ENCODE measurements at places on chromosomes 3 and 15. TPM values are rescaled to one million over a fixed set of nuclear protein-coding genes. Genes with fewer than 3 reads are reported as not detected.
A peak's percentile ranks its signal among the peaks of the same experiment; 100 is the strongest.

- DNase-seq, result no peak
Measured at GRCh38 chr15:50377867-50378751, 23.1 kb upstream of the GABPB1 start.

DNA sequence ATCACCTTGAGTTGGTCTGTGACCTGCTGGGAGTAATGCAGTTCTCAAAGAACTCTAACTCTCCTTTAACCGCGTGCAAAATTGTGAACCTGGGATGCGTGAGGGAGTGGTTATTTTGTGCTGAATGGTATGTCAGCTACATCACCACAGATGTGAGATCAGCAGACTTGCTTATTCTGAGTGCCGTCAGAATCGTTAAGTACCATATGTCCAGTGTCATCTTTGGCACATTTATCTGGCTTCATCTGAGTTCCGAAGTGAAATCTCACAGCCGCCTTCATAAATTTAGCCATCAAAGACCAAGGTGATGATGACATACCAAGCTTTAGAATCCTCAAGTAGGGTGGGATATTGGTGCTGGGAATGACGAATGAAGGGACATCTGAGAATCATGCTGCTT is 347.2 kb upstream of the TPRG1 start:
- no peak for DNase-seq

DNA sequence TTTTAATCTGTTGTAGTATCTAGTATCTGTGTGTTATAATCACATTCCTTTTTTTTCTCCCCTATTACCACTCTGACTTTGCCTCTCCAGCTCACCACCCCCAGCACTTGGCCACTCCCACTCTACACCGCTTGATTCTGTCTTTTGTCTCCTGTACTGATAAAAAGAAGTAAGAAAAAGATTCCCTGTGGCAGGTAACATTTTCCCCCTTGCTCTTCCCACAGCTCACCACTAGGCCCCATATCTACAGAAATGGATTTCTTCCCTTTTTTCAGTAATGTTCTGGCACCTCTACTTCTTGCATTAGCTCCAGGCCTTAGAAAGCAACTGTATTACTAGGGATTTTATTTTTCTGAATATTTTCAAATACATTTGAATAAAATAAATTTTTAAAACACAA is 25.6 kb downstream of the KCNH8 start:
- no peak for DNase-seq

DNA sequence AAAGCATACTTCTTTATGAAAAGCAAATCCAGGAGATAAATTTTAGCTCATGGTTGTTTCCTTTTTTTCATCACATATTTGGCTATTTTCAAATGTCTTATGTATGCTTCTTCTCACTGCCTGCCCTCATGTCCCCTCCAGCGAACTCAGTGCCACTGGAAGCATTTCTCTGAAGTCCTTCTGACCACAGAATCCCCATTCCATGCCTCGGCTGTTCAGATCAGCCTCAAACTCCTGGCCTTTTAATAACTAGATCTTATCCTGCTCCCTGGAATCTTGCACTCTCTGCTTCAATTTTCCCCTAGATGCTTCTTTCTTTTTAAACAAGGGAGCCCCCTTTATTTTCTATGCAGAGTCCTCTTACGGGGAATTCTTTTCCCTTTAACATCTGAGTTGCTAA is 10.1 kb downstream of the ETV5 start:
- DNase-seq, result no peak

DNA sequence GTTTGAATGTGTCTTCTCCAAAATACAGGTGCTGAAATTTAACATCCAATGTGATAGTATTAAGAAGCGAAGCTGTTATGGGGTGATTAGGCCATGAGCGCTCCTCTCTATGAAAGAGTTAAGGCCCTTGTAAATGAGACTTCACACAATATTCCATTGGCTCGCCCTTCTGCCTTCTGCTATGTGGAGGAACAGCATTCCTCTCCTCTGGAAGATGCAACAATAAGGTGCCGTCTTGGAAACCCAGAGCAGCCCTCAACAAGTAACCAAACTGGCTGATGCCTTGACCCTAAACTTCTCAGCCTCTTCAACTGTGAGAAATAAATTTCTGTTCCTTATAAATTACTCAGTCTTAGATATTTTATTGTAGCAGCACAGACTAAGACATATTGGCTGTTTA is 874.6 kb downstream of the ROBO1 start:
- DNase-seq, result no peak

DNA sequence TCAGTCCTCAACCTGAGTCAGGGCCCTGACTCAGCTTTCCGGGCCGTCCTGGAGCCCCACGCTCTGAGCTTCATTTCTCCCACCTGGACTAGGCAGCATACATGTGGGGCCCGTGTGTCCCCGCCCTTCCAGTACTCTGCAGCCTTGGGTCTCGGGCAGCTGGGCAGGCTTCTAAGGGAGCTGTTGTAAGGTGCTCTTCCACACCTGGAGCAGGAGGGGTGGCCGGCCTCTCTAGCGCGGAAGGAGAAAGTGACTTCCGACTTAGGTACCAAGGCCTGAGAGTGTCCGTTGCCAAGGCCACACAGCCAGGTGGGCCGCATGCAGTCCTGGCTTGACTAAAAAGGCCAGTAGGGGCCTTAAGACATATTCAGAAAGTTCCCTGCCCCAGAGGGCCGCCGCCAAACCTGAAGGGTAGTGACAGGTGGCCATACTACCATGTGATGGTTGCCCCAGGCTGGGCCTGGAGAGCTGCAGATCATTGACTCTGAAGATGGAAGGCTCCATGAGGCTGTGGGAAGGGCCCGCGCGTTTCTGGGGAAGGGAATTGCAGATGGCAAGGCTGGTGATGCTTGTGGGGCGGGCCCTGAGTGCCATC is 9.4 kb upstream of the SEMA3B start:
- no peak for DNase-seq

- no peak for DNase-seq
Measured at GRCh38 chr3:29601861-29602585, 321.2 kb downstream of the RBMS3 start.

GRCh38 chr15:40468898-40469331 is 1.9 kb upstream of the CHST14 start:
- DNase-seq, result no peak

DNA sequence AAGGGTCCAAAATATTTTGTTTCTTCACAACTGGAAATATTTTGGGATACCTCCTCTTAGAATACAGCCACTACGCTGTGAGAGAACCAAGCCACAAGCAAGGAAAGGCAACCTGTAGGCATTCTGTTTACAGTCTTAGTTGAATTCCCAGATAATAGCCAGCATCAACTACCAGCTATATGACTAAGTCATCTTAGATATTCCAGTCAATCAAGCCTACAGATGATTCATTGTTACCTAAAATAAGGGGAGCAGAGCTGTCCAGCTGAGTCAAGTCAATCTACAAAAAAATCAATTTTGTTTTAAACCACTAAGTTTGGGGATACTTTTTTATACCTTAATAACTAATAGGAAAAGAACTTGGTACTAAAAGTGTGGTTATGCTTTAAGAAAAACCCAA is 526.4 kb upstream of the DPPA4 start:
- no peak for DNase-seq

DNA sequence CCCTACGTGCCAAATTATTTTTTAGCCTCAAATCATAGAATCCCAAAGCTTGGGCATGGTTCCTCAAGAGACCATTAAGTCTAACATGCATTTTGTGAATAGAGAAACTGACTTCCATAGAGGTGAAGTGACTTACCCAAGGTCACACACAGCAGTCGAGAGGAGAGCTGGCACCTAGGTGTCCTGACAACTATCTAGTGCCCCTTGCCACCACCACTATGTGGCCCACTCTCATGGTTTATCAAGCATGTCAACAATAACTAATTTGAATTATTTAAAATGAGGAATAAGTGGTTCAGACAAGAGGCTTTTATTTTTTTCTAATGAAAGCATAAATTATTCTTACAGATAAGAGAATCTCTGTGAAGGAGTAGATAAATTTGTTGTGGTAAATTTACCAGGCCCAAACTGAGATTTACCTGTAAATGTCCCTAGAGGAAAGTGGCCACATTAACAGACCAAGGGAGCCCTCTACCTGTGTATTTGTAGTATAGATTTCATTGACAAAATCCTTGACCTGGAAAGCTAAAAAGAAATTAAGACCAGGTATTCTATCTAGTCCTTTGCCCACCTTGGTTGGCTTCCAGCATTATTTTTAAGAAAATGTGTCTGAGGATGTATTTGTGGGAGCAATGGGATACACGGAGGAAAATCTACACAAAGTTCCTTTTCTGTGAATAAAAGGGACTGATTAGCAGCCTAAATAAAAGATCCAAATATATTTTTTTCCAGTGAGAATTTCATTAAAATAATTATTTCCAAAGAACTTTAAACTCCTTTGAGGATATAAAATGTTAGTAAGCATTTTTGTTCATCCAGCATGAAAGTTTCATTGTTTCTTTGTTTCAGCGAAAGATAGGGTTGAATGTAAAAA is 49.1 kb downstream of the IQCH start:
- peak; percentile 10 for DNase-seq

DNA sequence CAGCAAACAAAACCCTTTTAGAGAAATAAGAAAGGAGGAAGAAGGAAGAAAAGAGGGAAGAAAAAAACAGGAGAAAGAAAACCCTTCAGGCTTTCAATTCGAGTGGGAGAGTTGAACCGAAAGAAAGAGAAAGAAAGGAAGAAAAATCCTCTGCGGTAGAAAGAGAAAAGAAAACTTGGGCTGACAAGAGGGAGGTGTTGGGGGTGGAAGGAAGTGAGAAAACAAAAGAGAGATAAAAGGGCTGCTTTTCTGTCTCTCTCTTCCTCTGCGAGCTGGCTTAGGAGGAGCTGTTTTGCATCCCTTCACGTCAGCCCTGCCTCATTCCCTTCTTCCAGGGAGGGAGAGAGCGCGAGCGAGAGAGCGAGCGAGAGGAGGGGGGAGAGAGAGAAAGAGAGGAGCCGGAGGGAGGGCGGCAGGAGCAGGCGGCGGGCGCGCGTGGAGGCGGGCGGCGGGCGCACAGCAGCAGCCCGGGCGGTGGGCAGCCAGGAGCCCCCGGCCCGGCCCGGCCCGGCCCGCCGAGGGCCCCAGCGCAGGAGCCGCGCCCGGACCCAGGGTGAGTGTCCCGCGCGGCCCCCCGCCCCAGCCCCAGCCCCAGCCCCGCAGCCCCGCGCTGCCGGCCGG is at the start of gene ZNF710:
Gene ZNF710 (plus strand): TSS at position 263 of the 621 bp plus-strand sequence. CDS start 65,814 bp downstream, outside the sequence.
- peak; percentile 77 for DNase-seq

DNA sequence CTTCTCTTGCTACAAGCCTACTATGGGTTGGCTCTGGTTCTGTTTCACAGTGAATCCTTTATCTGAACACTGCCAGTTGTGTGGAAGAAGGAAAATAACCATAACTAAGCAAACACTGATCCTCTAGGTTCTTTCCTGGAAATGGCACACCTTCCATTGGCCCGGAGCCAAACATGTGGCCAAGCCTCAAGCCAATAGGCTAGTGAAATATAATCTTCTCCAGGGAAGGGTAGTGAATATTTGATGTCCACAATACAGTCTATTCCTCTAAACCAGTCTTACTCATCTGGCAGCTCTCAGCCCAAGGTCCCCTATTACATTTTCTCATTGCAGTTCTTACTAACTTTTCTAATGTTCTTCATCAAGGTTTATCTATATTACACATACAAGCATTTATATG is 921.3 kb downstream of the TUSC7 start:
- peak; percentile 35 for DNase-seq

GRCh38 chr3:75781079-75781745 is 4.1 kb downstream of the ZNF717 start:
- DNase-seq, result no peak

DNA sequence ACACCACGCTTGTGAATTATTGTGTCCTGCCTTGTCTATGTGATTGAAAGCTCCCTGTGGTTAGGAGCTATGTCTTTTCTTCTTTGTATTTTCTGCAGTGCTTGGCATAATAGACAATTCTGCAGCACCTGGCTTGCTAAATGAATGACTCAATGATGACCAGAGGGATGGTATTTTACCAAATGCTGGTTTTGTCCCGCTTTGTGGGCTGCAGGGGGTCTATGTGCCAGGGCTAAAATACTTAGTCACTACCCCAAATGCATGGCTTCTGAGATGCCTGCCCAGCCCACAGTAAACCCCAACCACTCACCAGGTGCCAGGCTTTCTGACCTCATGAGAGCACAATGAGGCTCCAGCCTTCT is 50.9 kb downstream of the BOC start:
- DNase-seq, result peak; percentile 87

- DNase-seq, result no peak
Measured at GRCh38 chr3:123071581-123071980, 4.8 kb downstream of the PDIA5 start.

- no peak for DNase-seq
Measured at GRCh38 chr3:117920253-117920898, 1114.3 kb downstream of the IGSF11 start.

- DNase-seq, result peak; percentile 88
Measured at GRCh38 chr15:35306361-35306981, 221.4 kb upstream of the NANOGP8 start.

- no peak for DNase-seq
Measured at GRCh38 chr3:137568880-137569279, 195.2 kb upstream of the SOX14 start.

DNA sequence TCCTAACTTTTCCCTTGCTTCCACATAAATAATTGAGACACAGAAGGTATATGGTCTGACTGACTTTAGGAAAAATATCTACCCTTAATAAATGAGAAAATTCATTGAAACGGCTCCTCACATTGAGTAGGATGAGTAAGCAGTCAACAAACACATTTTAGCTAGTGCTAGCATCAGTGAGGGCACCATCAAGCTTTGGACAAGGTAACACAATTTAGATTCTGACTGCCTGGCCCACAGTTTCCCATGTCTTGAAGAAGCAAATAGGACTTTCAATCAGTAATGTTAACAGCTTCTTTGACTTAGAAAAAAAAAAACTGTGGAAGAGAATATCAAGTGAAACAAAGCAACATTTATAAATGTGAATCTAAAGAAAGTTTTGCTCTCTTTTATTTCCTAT is 70.1 kb upstream of the MBNL1 start:
- no peak for DNase-seq

DNA sequence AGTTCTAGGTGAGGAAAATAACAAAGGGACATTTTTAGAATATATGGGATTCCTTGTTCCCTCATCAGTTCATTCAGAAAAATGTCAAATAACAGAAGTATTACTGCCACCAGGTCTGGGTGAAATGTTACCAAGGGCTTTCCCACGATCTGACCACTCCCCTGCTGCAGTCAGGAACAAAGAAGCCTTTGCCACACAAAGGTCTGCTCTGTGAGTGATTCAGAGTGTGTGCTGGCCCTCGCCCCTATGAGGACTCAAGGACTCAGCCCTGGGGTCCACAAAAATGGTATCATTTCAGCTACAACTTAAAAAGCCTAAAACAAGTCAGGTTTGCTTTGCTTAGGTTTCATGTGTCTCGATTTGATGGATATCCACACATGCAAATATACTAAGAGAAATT is 5.0 kb downstream of the MKRN3 start:
- DNase-seq, result no peak

GRCh38 chr15:27770086-27770607 is 329.0 kb downstream of the OCA2 start:
- DNase-seq, result no peak

The USP4 gene
- 8.5 TPM for total RNA-seq

The PLA2G4B gene
- 1.2 TPM for total RNA-seq

The OIP5 gene
- total RNA-seq, result 17.3 TPM

The SLC22A14 gene
- total RNA-seq, result not detected
